ENCODE measurements at places on chromosomes 3 and 15.

GRCh38 chr15:51814606-51815005 lies 14.8 kb upstream of the TMOD3 start:
- no peak for DNase-seq

GRCh38 chr15:25188551-25189101 lies 233.8 kb downstream of the SNRPN start:
- no peak for DNase-seq

DNA sequence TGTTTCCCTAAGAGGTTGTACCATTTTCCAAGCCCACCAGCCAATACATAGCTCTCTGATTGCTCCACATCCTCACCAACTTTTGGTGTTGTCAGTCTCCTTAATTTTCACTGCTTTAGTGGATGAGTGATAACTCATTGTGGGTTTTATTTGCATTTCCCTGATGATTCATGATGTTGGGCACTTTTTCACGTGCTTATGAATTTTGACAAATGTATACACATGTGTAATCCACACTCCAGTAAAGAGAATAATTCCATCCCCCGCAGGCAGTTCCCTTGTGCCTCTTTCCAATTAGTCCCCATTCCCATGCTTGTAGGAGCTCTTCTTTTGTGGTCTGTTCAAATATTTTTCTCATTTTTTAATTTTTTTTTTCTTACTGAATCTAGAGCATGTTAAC lies 52.4 kb downstream of the ANP32A start:
- DNase-seq = peak; percentile 63

DNA sequence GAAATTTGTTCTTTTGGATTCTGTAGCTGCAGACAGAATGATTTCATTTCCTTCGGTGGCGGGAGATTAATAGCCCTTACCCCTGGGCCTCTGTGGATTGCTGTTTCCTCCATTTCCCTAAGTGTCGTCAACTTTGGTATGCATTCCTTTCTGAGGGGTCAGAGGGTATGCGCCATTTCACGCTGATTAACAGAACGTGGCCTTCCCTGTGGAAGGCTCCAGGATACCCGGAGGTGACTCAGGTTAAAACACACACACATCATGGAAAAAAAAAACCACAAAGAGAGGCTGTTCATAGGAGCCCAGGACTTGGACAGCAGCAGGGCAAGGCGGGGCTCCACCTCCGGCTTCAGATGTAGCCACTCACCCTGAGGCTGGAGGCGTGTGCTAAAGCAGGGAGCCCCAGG lies 51.9 kb downstream of the EPHB1 start:
- peak; percentile 85 for DNase-seq

DNA sequence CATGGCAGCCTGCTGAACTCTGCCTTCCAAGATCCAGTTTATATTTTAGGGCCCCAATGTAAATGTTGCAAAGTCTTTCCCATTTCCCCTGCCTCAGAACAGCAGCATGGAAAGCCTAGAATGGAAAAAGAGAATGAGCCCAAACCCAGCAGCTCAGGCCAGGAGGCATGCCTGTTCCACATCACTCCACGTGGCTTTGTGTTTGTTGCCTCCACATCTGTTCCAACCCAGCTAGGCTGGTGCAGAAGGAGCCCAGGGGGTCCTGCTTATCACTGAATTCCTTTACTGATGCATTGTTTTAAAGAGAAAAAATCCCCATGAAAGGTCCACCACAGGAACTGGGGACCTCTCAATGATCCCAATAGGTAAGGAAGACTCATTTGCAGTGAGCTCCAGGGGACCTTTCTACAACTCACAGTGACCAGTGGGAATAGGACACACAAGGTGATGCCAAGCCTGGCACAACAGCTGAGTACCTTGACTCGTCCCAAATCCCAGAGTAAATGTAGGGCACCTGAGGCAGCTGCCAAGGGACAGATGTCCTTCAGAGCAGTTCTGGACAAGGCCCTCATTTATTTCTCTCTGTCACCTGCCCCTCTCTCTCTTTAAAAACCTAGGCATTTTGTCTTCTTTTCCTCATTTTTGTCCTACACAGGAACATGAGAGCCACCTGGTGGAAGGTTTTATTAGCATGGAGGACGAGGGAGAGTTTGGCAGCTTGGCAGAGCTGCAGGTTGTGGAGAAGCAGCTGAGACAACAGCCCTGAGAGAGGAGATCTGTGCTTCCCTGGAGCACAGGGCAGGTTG lies 41.7 kb upstream of the ADAMTS17 start:
- no peak for DNase-seq

DNA sequence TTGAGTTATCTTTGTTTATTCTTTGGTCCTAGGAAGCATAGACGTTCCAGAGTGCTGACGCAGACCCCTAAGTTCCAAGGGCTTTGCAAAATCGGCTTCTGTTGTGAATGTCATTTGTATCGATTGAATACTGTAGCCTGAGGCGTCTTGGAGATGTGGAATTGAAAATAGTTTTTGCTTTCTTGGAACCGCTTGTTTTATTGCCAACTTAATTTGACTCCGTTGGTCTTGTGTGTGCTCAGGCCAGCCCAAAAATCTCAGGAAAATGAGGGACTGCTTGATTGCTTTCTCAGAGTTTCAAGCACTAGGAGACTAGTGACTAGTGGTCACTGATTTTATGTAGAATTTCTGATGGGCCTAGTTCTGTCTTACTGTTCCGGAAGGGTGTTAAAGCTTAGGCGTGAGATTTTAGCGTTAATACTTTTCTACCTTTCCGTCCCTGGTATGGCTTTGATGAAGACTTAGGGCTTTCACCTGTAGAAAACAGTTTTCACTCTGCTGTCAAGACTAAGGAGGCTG lies 263 bp upstream of the UTS2B start:
- DNase-seq = peak; percentile 43

GRCh38 chr3:38029400-38030125 lies at the start of gene PLCD1:
PLCD1 (minus strand) TSS chr3:38029642; CDS start chr3:38029539, 103 bp downstream.
- no peak for DNase-seq

DNA sequence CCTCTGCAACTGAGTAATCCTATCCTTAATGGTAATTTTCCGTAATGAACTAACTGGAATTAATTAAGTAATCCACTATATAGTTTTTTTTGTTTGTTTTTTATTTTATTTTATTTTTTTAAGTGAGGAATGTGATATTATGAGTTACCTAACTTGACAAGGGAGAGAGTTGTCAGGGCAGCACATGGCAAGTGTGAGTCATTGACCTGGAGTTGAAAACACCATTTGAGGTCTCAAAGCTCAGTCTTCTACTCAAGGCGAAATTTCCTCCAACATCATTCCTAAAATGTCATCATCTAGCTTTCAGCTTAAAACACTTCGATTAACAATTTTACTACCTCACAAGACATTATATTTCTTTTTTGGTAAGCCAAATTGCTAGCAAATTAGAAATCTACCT lies 87.8 kb downstream of the NECTIN3 start:
- peak; percentile 12 for DNase-seq

DNA sequence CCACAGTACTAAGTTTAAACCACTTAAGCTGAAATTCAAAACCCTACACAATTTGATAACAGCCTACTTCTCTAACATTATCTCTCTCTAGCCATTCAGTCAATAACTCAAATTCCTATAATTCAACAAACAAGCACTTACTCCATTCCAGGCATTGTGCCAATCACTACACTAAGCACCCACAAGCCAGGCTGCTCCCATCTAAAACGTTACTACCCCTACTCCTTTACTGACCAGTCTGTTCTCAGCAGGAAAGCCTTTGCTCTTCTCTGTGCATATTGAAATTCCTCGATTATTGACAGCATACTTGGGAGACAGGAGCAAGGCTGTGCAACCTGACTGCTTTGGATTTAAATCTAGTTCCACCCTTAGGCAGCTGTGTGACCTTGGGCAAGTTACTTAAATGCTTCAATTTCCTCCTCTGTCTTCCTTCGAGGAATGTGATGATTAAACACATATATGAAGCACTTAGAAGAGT lies 177.2 kb upstream of the THBS1 start:
- DNase-seq = peak; percentile 66
